Small intestine (tissue), 16 donors: ENCODE measurements at places on chromosomes 2 and 18.

DNA sequence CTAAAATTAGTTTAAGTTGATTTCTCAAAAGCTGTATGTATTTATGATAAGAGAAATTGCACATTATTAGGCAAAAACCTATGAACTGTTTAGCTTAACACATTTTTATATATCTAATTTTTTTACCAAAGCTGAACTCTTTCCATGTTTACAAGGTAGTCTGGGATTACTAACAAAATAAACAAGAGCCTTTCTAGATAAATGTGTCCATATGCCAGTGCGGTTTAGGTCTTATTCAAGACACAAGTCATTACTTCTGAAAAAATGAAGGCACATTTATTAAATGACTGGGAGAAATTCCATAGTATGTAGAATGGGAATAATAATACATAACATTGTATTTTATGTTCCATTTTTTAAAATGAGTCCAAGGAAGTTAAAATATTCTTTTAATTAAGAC, 82.0 kb downstream of the DPP4 start:
- DNase-seq = no peak

DNA sequence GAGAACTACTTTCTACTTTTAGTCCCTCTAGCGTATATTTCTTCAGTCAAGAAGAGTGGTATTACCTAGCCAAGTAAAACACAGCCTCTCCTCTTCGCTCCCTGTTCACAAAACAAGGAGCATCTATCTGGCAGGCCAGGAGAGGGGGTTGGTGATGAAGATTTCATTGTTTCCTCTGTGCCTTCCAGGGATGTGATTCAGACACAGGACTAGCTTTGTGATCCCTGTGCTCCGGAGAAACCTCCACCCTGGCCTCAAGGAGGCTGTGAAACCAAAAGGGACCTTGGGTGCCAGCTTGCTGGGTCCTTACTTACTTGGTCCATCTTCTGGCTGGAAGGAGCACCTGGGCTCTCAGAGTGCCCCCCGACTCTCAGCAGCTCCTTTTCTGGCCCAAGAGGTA, 5.7 kb downstream of the RHOB start:
- DNase-seq = no peak

DNA sequence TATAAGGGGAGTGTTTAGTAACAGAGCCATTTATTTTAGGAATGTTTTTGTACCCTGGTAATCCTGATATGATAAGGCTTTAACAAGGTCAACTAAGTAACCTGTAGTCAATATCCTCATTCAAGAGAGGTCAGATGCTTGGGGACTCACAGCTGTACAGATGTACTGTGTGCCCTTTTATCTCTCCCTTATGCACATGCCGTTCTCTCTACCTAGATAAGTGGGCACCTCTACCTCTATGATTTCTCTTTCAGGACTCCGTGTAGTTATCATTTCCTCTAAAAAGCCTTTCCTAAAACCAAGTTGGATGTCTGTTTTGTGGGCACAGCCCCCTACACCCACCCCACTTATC, 132.4 kb downstream of the BCL2 start:
- DNase-seq = no peak

DNA sequence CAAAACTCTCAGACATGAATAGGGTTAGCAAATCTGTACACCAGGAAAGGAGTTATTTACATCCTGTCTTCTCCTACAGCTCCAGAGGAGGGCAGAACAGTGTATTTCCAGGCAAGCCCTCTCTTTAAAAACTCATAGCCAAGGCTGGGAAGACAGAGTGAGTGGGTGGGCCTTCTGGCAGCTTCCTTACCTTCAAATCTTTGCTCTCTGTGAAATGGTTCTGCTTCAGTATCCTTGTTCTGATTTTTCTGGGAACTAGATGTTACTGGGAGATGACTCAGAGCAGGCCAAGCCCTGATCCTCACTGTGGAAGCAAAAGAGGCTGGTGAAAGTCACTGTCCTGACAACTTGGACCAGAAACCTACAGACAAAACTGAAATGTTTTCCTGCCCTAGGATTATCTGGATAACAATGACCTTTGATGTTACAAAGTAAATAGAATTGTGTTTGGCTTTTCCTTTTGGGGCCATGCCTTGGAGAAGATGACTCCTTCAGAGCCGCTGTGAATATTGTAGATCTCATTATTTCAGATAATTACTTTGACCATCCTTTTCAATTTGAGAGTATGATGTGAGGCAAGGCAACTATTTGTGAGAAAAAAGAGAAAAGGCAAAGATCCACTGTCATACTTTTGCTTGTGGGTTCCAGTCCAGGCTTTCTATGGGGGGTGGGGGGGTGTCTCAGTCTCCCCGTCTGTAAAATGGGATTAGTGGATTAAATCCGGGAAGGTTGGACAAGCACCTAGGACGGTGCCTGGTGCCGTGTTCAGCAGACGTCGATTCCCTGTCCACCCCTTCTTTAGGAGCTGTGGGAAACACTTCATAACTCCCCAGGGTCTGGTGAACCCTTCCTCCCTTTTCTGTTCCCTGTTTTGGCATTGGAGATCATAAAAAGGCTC, 644 bp upstream of the QPCT start:
- no peak for DNase-seq

DNA sequence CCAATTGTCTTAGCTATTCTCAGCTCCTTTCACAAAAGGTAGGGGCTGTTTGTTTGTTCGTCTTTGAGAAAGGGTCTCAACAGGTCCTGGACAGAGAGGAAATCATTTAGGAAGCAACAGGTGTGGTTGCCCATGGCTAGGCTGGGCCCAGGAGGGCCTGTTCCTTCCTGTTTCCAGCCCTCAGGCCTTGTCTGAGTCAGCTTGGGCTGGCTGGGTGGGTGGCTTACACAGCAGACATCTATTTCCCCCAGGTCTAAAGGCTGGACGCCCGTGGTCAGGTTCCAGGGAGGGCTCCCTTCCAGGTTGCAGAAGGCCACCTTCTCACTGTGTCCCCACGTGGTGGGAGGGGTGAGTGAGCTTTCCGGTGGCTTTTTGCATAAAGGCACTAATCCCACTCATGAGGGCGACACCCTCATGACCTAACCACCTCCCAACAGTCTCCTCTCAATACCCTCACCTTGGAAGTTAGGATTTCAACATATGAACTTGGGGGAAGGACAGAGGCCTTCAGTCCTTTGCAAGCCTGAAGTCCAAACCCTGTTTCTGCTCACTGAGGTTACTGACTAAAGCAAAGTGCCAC, 45.5 kb downstream of the ARHGEF4 start:
- DNase-seq = no peak

DNA sequence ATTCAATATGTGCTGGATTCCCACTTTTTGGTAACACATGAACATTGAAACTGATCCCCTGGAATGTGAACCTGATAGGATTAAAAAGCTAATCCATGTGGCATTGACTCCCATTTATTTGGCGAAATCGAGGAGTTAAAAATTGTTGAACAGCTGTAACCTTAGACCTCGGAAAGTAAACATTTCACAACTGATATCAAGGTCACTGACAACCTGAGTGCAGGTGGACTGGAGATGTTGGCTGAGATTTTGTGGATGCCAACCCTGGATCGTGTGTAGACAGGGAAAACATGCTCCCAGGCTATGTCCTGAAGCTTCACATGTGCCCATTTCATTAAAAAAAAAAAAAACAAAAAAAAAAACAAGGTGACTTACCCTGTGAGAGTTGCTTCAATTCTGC, 204.8 kb downstream of the SETBP1 start:
- DNase-seq = peak; percentile 5

- no peak for DNase-seq
These were observed 291.8 kb upstream of the SESTD1 start for GRCh38 chr2:179556425-179556824.

- no peak for DNase-seq
These were observed 38.0 kb downstream of the DNMT3A start for GRCh38 chr2:25303633-25304236.

DNA sequence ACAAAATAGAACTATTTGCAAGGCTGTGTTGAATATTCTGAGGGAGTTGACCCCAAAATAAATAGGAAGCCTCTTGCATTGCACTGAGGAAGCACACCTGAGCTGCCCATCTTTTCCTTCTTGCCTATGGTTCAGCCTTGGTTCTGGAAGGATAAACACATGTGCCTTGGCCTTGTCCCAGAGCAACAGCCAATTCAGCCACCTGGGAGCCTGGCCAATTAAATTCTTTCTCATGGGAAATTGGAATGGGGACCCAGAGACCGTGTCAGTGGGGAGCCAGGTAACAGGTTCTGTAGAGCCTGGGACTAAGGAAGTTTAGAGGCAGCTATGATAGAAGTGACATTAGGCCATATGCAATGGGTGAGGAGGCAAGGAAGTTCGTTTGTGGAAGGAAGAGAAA, 99.6 kb downstream of the KLF7 start:
- no peak for DNase-seq

- no peak for DNase-seq
These were observed 14.1 kb downstream of the SLC66A3 start for GRCh38 chr2:11169333-11169732.

DNA sequence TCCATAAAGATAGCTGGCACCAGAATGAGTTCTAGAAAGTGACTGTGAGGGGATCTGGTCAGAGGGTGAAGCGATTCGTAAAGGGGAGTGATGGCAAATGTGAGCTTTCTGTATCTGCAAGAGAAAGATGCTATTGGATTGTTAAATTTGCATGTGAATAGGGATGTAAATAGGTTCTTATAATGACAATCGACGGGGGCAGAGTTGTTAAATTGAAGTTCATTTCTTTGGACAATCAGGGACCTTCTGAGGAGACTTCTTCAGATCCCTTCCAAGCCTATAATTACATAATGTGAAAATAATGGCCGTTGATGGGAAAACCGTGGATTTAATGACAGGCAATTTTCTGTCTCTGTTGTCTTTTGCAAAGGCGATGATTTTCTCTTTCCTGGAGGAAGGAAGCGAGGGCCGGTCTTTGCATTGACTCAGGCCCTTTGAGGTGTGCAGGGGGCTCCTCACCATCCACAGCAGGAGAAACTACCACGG, 52.2 kb upstream of the TMEM18 start:
- DNase-seq = no peak
